ENCODE measurements at places on chromosomes 3 and 15. TPM values are rescaled to one million over a fixed set of nuclear protein-coding genes. Genes with fewer than 3 reads are reported as not detected.
A peak's percentile ranks its signal among the peaks of the same experiment; 100 is the strongest.

GRCh38 chr15:71588746-71589145, 221.6 kb upstream of the NR2E3 start:
- no peak for DNase-seq
- H3K27me3 ChIP-seq: peaks cover 2% of the 10 kb centered on the region
- H3K36me3 ChIP-seq: peaks cover 3% of the 10 kb centered on the region

- peak overlapping the region; percentile 78 for H3K27ac ChIP-seq
- no peak for DNase-seq
- peaks cover 19% of the 10 kb centered on the region for H3K4me1 ChIP-seq
- peaks cover 25% of the 10 kb centered on the region for H3K36me3 ChIP-seq
These were observed 70.1 kb downstream of the GPR160 start for GRCh38 chr3:170107941-170108340.

DNA sequence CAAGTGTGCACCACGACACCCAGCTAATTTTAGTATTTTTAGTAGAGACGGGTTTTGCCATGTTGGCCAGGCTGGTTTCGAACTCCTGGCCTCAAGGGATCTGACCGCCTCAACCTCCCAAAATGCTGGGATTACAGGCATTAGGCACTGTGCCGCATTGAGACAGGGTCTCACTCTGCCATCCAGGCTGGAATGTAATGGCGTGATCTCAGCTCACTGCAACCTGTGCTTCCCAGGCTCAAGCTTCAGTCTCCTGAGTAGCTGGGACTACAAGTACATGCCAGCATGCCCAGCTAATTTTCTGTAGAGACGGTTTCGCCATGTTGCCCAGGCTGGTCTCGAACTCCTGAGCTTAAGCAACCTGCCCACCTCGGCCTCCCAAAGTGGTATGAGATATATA, 51.6 kb downstream of the ACAD9 start:
- no peak for DNase-seq
- H3K4me1 ChIP-seq: no peaks in the 10 kb centered on the region
- H3K36me3 ChIP-seq: no peaks in the 10 kb centered on the region
- H3K27me3 ChIP-seq: peaks cover 4% of the 10 kb centered on the region

- no peaks in the 10 kb centered on the region for H3K4me1 ChIP-seq
- no peak for DNase-seq
- no peak overlapping the region for H3K4me3 ChIP-seq
- peaks cover 16% of the 10 kb centered on the region for H3K27me3 ChIP-seq
These were observed 6.4 kb downstream of the ITGA11 start for GRCh38 chr15:68425428-68426060.

DNA sequence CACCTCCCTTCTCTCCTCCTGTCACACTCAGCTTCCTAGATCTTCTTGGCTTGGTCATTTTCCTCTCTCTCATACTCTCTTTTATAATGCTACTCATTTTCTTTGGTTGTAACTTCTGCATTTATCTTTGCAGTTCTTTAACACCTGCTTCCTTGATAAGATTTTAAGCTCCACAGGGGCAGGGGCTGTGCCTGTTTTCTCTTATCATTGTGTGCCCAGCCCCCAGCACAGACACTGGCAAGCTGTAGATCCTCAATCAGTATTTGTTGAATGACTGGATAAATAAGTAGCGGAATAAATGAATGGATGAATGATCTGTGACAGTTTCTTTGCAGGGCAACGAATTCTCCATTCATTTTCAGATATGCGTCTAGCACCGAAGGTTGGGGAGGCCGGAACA, 64.3 kb upstream of the MEX3B start:
- H3K36me3 ChIP-seq: no peaks in the 10 kb centered on the region
- DNase-seq: no peak
- peaks cover 29% of the 10 kb centered on the region for H3K4me1 ChIP-seq
- H3K27ac ChIP-seq: no peak overlapping the region

GRCh38 chr3:66236281-66236680, 15.5 kb downstream of the SLC25A26 start:
- DNase-seq: no peak
- no peaks in the 10 kb centered on the region for H3K4me1 ChIP-seq
- peaks cover 16% of the 10 kb centered on the region for H3K36me3 ChIP-seq
- H3K27ac ChIP-seq: no peak overlapping the region
- no peaks in the 10 kb centered on the region for H3K27me3 ChIP-seq

DNA sequence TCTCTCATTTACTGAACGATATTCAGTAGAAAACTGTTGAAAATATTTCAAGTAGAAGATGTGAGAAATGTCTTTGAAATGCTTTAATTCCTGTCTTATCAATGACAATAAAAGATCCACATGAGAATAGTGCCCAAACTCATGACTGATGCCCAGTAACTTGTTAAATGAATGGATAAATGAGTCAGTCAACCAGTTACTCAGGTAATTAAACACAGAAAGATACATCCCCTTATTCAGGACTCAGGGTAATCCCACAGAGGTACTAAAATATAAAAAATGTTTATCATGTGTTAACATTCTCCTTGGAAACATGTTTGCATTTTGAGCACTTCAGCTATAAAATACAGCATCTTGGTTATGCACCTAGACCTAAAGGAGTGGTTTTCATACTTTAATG, 169.5 kb downstream of the MBNL1 start:
- DNase-seq: no peak
- no peak overlapping the region for H3K4me3 ChIP-seq
- peaks cover 2% of the 10 kb centered on the region for H3K27me3 ChIP-seq
- H3K27ac ChIP-seq: no peak overlapping the region

GRCh38 chr3:45054196-45054857, 28.2 kb downstream of the CLEC3B start:
- H3K4me3 ChIP-seq: no peak overlapping the region
- no peak for DNase-seq
- peaks cover 11% of the 10 kb centered on the region for H3K4me1 ChIP-seq
- H3K36me3 ChIP-seq: no peaks in the 10 kb centered on the region

GRCh38 chr15:69161878-69162213, 1.4 kb downstream of the GLCE start:
- peak overlapping the region; percentile 98 for H3K4me3 ChIP-seq
- H3K27me3 ChIP-seq: peaks cover 6% of the 10 kb centered on the region
- no peak for DNase-seq
- no peaks in the 10 kb centered on the region for H3K36me3 ChIP-seq

GRCh38 chr3:54372232-54372631, 249.9 kb downstream of the CACNA2D3 start:
- no peaks in the 10 kb centered on the region for H3K27me3 ChIP-seq
- no peaks in the 10 kb centered on the region for H3K4me1 ChIP-seq
- H3K27ac ChIP-seq: no peak overlapping the region
- no peak overlapping the region for H3K4me3 ChIP-seq

DNA sequence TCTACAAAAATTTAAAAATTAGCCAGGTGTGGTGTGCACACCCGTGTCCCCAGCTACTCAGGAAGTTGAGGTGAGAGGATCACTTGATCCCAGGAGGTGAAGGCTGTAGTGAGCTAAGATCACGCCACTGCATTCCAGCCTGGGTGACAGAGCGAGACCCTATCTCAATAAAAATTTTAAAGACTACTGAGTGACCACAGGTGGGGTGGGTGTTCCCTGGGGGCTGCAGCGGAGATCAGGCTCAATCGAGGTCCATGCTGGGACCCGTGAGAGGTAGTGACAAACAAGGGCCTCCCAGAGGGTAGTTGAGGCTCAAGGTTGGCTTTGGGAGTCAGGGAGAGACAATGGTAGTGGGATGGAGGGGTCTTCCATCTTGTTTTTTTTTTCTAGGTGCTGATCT, 38.9 kb upstream of the LIMD1 start:
- no peaks in the 10 kb centered on the region for H3K36me3 ChIP-seq
- no peak overlapping the region for H3K4me3 ChIP-seq
- H3K27ac ChIP-seq: no peak overlapping the region

- DNase-seq: no peak
- no peak overlapping the region for H3K27ac ChIP-seq
- no peaks in the 10 kb centered on the region for H3K27me3 ChIP-seq
- H3K4me1 ChIP-seq: peaks cover 8% of the 10 kb centered on the region
- no peak overlapping the region for H3K4me3 ChIP-seq
These were observed 144.3 kb downstream of the EEFSEC start for GRCh38 chr3:128297401-128298138.

- H3K4me3 ChIP-seq: no peak overlapping the region
- H3K36me3 ChIP-seq: peaks cover 23% of the 10 kb centered on the region
- DNase-seq: no peak
- no peaks in the 10 kb centered on the region for H3K4me1 ChIP-seq
- no peak overlapping the region for H3K27ac ChIP-seq
- H3K27me3 ChIP-seq: no peaks in the 10 kb centered on the region
These were observed 31.3 kb downstream of the TFRC start for GRCh38 chr3:196050597-196050996.

DNA sequence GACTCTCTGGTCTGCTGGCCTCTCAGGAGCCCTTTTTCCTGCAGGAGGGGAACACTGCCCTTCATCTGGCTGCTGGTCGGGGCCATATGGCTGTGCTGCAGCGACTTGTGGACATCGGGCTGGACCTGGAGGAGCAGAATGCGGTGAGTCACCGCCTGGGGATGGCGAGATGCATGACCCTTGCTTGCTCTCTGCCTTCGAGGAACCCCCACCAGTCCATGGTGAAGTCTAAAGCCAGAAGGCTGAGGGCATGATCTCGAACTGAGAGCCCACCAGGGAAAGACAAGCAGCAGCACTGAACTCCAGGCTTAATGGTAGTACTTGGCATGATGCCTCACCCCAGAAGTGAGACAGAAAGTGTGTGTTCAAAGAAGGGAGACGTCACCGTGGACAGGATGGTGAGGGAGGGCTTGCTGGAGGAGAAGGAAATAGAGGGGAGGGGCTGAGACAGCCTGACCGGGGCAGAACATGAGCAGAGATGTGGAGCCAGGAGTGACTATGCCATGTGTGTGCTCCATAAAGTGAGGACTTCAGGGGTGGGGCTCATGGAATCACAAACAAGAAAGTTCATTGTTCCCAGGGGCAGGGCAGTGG, 19.2 kb downstream of the ANKDD1A start:
- DNase-seq: no peak
- no peak overlapping the region for H3K27ac ChIP-seq
- peaks cover 9% of the 10 kb centered on the region for H3K4me1 ChIP-seq

- H3K4me1 ChIP-seq: peaks cover 5% of the 10 kb centered on the region
- no peak overlapping the region for H3K4me3 ChIP-seq
- H3K27me3 ChIP-seq: peaks cover 3% of the 10 kb centered on the region
- DNase-seq: no peak
These were observed 301.7 kb downstream of the NTRK3 start for GRCh38 chr15:87954793-87955192.

The TNFSF10 gene
- total RNA-seq: 94.1 TPM

The GOLGA6D gene
- total RNA-seq: 1.2 TPM

The SNX22 gene
- 0.41 TPM for total RNA-seq
